ENCODE measurements at places on chromosomes 7 and 10.

DNA sequence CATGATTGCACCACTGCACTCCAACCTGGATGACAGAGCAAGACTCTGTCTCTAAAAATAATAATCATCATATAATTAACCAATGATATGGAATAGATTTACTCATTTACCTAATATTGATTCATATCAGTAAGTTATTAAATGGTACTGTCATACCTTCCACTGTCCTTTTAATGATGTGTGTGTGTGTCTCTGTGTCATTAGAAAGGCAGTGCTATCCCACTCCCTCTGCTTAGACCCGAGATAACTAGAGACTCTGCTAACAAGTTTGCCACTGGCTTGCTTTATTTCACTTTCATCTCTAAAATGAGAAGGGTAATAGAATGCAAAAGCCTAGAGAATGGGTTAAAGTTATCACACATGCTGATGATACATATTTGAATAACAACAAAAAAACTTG, 21.1 kb downstream of the MCM10 start:
- no peak for DNase-seq

DNA sequence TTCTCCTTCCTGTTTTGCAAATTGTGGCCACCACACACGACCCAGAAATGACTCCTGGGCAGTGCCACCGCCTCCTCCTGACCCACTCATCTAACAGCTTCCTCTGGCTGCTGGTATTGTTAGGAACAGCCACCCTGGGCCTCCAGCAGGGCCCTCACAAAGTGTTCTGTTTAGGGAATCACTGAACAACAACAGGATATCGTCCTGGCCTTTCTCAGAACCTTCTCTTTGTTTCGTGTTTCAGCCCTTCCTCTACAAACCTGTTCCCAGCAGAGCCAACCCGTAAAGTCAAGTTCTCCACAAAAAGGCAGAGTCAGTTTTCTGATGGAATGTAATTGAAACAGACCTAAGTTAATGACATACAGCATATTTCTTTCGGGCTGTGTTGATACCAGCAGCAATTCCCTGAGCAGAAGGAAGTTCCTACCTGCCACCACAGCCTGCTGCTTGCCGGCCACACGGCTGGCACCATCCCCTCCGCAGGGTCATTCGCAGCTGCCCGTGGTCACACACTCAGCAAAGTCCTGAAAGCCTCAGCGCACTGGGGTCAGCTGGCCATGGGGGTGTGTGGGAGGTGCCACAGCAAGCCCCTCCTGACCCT, 91.7 kb upstream of the PITRM1 start:
- DNase-seq, result peak; percentile 98

DNA sequence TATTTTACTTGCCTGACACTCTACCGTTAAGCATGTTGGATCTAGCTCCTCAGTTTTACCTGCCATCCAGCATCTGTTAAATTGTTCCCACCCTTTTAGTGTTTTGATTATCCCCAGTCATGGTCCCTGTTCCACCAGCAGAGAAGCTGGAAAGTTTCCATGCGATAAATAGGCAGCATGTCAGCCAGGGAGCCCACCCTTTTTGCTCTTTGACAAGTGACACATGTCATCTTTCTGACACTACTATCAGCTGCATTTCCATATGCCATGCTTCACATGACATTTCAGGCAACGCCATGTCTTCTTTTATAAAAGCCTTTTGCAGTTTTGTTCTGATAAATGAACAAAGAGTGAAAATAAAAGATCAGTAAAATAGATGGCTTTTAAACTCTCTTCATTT, 310.8 kb downstream of the MAGI2 start:
- no peak for DNase-seq

DNA sequence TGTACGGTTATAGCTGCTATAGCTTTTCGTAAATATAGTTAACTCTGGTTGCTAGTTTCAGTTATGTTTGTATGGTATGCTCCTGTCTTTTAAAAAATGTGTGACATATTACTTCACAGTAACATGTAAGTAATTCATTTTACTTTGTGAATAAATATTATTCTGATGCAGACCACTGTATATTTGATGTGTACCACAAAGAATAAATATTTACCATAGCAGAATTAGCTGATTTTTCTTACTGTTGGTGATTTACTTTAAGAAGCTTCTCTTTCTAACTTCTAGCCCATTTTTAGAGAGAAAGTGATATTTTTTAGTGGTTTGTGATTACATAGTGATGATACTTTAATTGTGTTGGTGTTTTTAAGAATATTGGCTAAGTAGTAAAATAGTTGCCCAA, 292.8 kb downstream of the BBS9 start:
- DNase-seq, result no peak

- DNase-seq, result no peak
These were observed 35.3 kb downstream of the SKIDA1 start for GRCh38 chr10:21490028-21490710.

DNA sequence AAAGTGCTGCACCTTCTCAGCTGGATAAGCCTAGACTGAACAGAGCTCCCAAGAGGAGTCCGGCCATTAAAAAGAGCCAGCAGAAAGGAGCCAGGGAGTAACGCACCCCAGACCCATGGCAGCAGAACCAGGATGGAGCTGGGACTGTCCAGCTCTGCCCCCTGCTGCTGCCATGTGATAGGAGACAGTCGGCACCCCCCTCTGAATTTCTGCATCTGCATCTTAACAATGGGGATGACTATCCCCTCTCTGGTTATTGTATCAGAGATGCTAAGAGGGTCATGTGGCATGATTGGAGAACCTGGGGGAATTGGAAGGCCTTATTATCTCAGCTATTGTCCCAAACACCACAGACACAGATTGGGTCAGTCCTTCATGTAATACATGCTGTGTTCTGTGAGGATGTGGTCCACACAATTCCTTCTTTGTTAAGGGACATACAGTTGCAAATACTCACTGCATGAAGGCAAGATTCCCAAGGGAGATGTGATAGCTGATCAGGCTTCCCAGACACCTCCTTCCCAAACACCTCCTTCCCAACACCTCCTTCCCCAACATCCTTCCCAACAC, 29.3 kb downstream of the PLEKHS1 start:
- DNase-seq, result peak; percentile 25

GRCh38 chr10:110775406-110775805, 96.3 kb upstream of the PDCD4 start:
- DNase-seq, result no peak

DNA sequence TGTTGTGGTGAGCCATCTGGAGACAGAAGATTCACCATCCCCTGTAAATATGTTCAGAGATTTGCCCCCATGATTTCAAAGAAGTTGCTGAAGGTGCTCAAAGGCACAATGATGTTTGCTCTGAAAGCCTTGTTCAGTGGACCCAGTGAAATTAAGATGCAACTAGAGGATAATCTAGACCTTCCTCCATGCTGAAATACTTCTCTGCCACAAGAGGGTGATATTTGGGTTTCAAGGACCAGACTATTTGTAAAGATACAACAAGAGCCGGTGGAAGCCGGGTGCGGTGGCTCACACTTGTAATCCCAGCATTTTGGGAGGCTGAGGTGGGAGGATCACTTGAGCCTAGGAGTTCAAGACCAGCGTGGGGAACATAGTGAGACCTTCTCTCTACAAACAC, 13.5 kb upstream of the MSRB2 start:
- peak; percentile 44 for DNase-seq

DNA sequence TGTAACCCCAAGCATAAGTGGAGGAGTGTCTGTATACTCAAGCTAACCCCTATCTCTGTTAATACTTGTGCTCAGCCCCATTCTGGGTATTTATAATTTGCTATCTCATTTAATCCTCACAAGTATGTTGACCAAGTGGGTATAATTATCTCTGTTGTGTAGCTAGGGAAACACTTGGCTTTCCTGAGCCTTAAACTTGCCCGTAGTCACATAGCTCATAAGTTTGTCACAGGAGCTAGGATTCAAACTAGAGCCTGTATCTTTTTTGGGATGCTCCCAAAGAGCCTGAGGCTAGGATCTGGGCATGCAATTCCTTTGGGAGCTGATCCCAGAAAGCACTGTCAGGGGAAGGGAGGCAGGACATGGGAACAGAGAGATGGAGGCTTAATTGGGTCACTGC, 377.4 kb downstream of the GALNT17 start:
- no peak for DNase-seq

DNA sequence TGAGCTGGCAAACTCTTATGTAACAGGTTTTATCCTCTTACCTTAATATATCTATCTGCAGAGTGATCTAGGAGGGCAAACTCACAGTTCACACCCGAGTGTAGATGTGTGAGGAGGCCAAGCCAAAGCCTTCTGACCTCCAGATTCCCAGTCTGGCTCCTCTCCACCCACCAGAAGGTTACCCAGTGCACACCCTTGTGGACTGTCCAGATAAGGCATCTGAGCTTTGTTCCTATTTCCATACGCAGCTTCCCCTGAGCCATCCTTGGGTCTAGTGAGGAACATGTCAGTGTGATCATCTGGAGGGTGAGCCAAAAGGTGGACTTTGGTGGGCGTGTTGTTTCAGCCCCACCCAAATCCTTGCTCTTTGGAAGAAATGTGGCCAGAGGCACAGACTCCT, 203.0 kb upstream of the MEOX2 start:
- peak; percentile 65 for DNase-seq

DNA sequence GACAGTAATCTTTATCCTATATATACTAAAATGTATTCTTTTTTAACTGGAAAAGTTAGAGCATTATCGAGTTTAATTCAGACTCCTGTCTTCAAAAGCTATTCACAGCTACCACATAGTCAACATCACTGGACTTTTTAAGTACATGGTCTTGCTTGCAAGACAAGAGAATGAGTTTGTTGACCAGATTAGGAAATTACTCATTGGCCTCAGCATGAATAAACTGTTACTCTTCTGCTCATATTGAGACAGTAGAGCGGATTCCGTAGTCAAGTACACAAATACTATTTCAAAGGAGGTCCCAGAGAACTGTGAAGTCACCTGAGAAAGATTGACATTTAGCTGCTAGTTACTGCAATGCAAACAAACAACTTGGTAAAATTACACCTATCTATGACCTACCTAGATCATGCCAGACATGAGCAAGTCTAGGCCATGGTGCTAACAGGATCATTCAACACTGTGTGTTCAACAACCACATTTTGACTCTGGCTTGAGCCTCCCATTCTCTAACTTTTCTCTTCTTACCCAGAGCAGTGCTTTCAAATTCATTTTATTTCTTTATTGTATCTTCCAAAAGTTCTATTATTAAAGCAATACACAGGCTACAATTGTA, 280.9 kb downstream of the NEBL start:
- no peak for DNase-seq

GRCh38 chr7:150322114-150322832, 882 bp upstream of the LRRC61 start:
- DNase-seq, result no peak

- DNase-seq, result no peak
These were observed 299.2 kb upstream of the LRGUK start for GRCh38 chr7:133827707-133828623.
